Head of caudate nucleus (tissue), 42 donors: ENCODE measurements at places on chromosomes 13 and 19.

- DNase-seq: no peak
These were observed 18.2 kb upstream of the COMP start for GRCh38 chr19:18809149-18809868.

DNA sequence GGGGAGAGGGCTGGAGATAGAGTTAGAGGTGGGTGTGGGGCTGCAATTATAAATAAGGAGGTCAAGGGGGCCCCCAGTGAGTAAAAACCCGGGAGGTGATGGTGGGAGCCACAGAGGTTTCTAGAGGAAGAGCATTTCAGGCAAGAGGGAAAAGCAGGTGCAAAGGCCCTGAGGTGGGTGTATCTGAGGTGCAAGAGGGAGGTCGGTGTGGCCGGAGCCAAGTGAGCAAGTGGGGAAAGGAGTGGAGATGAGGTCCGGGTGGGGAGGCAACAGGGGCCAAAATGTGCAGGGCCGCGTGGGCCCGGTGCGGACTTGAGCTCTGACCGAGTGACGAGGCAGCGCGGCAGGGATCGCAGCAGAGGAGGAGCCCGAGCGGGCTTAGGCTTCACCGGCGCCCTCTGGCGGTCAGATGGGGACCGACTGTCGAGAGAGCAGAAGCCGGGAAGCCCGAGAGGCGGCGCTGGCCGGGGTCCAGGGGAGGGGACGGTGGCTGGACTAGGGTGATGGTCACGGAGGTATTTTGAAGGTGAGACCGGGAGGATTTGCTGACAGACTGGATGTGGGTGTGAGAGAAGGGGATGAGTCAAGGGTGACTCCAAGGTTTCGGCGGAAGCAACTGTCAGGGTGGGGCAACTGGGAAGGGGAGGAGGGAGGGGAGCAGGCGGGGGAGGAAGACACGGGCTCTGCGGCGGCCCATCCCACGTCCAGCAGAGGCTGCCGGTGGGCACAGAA lies 17.7 kb upstream of the SPACA4 start:
- DNase-seq: peak; percentile 95

DNA sequence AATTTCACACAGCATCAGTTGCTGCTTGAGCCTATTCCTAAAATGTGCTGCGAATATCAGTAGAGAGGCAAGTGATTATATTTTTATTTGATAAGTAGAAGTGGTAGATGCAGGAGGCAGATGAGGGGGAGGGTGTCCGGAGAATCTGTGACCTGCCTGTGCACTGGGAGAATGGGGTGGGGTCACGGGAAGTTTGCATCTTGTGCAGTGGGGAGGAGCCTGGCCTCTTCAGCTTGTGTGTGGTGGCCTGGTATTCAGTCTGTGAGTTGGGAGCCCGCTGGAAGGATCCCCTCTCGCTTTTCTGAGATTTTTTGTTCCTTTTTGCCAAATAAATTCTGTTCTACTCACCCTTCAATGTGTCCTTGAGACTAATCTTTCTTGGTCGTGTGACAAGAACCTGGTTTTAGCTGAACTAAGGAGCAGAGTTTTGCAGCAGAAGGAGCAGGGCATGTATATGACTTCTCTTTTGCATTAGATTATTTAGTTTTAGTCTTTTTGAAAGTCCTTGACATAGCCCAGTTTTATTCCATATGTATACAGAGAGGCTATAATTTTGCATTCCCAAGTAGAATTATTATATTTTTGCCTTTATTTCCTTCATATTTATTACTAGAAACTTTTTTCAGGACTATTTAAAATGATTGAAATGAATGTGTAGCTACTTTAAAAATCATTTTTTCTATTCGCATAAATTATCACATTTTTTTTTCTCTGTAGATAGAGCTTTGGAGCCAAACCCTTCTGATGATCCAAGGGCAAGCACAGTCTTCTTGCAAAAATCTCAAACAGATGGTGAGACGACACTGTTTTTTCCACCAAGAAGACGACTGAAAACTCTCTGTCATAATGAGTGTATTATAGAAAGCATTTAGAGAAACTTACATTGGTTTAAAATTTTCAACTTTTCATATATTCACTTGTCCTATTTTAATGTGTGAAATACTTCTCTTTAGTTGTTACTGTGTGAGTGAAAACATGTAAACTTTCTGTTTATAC lies 1257.2 kb downstream of the UQCRFS1 start:
- no peak for DNase-seq

- DNase-seq: no peak
These were observed 1258.6 kb downstream of the OLFM4 start for GRCh38 chr13:54287062-54287764.

DNA sequence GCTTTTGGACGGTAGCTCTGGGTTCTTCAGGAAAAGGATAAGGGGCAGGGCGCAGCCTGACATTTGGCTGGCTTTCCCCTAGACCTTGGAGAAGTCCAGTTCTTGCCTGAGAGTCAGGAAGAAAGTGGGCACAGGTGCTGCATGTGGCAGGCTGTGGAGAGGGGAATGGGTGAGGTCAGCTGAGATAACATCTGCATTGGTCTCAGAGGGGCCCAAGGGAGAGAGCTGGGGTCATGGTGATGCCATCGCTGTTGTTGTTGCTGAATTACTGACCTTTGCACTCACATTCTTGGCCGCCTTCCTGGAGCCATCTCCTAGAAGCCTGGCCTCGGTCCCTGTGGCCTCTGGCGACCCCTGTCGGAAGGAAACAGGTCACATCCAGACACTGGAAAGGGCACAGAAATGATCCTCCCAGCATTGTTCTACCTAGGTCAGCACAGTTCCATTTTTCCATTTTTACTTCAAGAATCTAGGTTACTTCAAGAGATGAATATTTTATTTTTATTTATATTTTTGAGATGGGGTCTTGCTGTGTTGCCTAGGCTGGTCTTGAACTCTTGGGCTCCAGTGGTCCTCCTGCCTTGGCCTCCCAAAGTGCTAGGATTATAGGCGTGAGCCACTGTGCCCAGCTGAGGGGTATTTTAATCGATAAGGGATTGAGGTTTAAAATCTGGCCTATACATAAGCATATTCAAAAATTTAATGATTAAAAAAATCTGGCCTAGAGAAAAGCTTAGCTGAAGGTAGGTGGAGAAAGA lies 6.5 kb upstream of the LIPE start:
- DNase-seq: peak; percentile 80

DNA sequence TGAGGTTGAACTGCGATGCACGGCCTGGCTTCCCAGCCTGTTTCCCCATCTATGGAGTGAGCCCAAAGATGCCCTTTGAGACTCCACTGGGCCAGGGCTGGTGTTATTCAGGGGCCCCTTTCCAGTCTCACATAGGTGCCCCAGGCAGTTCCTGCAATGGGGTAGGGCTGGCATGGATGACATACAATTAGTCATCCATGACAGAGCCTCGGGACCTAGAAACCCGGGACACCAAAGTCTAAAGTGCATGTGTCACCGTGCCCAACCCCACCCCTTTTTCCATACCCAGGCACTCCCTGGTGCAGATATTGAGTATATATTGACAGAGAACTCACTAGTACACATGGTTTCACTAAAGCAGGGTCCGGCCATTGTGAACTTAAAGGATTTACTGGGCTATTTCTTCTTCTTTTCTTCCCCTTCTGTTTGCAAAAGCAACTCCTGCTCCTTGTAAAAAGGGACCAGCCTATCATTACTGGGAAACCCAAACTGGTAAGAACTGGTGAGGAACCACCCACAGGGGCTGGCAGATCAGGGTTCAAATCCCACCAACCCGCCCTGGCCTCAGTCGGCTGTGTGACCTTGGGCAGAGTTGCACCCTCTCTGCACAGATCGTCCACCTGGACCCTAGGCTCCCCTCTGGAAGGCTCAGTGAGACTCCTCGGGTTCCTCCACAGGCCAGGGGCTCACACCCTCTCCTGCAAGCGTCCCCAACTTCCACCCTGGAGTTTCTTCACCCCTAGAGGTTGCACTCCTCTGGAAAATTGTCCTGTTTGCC lies 2.7 kb downstream of the B3GNT3 start:
- no peak for DNase-seq

DNA sequence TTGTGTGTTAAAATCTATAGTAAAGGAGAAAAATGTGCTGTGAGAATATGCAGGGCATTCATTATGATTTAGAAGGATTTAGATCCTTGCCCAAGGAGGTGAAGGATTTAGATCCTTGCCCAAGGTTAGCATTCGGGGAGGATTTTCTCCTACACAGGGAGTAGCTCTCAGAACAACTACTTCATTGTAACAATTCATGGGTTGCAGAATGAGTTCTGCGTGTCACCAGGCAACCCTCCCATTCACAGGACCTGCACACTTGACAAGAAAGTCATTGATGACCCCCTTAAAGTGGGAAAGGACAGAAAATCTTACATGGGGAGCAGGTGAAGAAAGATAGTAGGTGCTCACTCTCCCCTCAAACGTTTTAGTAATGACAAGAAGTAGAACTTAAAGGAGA lies 167.1 kb upstream of the MAB21L1 start:
- DNase-seq: no peak

DNA sequence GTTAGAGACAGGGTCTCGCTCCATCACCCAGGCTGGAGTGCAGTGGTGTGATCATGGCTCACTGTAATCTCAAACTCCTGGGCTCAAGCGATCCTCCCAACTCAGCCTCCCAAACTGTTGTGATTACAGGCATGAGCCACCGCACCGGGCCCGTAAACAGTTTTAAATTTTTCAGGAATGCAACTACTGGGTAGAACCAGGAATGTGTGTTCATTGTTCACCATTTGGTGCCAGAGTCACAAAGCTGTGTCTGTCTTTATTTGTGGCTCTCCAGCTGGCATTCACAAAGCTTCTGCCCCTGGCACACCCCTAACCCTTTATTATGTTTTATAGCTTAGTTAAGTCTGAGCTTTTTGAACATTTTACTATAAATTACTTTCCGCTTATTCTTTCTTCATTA lies 19.8 kb upstream of the ACP7 start:
- no peak for DNase-seq

DNA sequence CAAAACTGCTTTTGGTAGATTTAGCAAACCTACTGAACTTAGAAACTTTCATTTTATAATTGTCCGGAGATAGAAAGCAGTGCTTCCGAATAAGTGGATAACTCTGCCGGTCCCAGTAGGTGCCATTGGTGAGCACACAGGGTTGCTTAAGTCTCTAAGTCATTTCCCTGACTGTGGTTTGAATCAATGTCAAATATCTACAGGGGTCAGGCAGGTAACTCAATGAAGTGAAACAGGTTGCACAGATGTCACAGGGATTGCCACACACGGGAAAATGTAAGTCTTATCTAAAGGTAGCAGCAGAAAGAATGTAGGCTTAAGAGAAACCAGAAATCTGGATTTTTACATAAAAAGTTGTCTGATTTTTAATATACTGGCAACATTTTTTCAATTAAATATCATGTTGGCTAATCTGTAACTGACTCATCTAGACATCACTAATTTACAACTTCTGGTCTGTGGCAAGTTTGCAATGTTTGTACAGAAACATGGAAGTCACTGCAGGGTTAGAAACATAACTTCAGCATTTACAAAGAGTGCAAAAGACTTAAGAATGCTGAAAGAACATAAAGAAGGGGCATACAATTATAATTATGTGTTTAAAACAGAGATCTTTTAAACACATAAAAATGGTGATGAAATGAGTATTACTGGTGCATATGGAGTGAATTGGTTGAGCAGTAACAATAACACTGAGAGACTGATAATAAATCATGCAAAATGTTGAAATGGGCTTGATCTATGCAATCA lies 14.3 kb upstream of the LRRC63 start:
- DNase-seq: no peak

DNA sequence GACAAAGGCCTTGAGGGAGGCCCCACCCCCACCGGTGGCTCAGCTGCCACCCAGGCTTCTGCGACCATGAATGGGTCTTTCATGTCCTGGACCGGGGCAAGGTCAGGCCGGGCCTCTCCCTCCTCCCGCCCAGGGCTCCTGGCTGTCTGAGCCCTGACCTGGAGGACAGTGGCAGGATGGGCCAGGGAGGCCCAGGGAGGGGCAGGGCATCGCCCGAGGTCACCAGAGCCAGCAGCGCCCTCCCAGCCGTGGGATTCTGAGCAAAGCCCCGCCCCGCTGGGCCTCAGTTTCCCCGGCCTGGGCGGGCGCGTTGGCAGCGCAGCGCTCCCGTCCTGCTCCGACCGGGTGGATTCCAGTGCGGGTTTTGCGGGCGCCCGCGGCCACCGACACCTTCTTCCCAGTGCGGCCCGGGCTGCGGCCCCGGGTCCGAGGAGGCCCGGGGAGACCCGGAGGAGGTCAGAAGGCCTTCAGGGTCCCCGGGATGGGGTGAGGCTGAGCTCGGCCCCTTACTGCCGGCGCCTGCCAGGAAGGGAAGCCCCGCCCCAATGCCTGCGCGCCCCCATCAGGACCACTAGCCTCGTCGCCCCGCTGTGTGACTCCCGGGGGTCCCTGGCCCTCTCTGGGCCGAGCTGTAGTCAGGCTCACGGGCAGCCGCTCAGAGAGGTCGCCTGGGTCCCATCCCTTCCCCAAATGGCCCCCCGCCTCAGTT lies 24.6 kb upstream of the SEMA6B start:
- DNase-seq: peak; percentile 68

GRCh38 chr13:49400755-49401659 lies 42.9 kb downstream of the CAB39L start:
- no peak for DNase-seq

DNA sequence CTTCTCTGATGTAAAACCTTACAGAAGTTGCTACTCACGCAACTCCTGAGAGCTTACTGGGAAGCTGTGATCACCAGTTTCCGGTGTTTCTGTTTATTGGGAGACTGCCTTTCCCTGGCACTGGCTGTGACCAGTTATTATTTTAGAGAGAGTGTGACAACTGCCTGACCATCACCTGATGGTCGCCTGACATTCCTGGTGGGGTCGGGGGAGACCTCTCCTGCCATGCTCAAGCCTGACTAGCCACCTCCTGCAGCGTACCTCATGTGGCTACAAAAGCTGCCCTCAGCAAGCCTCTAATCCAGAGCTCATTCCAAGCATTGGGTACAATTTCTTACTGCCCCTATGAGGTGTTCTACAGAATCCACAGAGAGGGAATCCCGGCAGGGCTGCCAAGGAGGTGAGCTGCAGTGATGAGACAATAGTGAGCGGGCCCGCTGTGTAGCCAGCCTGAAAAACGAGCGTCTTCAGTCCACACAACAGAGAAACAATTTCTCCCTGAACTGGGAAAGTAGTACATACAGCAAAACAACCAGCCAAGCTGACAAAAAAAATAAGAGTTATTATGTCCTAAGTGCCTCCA lies 28.7 kb downstream of the GJA3 start:
- DNase-seq: no peak

GRCh38 chr13:109998684-109999533 lies 212.5 kb upstream of the IRS2 start:
- no peak for DNase-seq

- no peak for DNase-seq
These were observed 186.8 kb downstream of the PRR20E start for GRCh38 chr13:57353831-57354230.

- DNase-seq: no peak
These were observed 35.7 kb downstream of the TMEM255B start for GRCh38 chr13:113794764-113795173.

- no peak for DNase-seq
These were observed 509.5 kb downstream of the SLITRK1 start for GRCh38 chr13:83372786-83373185.
